ENCODE measurements at places on chromosomes 1 and 21.

GRCh38 chr1:234915924-234916675, 212.5 kb downstream of the TOMM20 start:
- no peak for DNase-seq

GRCh38 chr1:223077247-223077833, 65.7 kb downstream of the TLR5 start:
- no peak for DNase-seq

- DNase-seq = no peak
Measured at GRCh38 chr1:192522673-192523072, 52.9 kb upstream of the RGS1 start.

GRCh38 chr1:170807432-170807831, 127.9 kb upstream of the MROH9 start:
- DNase-seq = no peak

DNA sequence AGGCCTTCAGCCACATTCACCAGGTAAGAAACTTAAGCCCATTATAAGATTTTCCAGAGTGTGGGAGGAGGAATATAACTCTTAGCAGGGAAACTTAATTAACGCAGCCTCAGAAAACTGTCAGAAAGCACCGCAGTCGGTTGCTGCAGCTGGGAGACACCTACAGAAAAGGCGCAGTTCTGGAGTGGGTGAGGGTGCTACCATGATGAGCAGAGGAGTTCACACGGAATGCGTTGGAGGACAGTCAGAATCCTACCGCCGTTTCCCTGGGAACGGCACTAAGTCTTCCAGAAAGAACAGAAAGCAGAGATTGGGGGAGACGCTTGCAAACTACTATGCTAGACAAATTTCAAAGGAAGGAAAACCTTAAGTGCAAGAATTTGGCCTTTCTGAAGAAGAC, 6.4 kb downstream of the ACTN2 start:
- DNase-seq = peak; percentile 28

GRCh38 chr1:246199086-246199645, 307.9 kb downstream of the SMYD3 start:
- no peak for DNase-seq

DNA sequence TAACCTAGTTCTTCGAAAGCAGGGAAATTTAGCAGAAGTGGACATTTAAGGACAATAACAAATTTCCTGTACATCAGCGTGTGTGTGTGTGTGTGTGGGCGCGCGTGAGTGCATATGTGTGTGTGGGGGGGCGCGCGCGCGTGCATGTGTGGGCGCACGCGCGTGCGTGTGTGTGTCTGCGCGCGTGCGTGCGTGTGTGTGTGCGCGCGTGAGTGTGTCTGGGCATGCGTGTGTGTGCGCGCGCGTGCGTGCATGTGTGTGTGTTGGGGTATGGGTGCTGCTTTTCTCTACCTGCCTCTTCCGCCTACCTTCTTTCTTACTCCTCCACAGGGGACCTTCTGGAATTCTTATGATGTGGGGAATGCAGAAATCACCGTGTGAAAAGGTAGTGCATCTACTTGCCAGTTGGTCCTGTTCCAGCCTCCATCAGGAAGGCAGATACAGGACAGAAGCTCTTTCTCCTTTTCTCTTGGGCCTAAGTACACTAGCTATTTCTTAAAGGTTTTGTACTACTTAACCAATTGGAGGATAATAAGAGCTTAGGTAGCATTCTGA, 165.4 kb upstream of the KCNK2 start:
- DNase-seq = no peak

DNA sequence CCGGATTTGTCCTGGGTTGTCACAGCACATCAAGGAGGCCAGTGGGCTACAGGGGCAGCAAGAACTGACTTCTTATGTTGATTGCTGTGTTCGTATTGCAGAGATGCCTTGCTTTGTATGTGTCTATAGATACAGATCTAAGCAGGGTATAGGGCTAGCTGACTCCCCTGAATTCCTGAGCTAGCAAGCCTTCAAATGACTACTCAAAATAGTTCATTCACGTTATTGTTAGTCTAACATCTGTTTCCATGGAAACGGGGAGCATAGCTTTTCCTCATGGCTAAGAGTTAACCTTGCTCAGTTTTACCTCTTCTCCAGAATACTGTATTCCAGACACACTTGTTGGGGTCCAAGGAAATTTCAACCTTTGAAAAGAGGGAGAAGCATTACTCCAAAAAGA, 24.1 kb downstream of the TRIM45 start:
- no peak for DNase-seq

GRCh38 chr1:40877698-40878097, 15.5 kb upstream of the CITED4 start:
- DNase-seq = no peak

GRCh38 chr1:119632103-119632490, 16.0 kb downstream of the ZNF697 start:
- no peak for DNase-seq

DNA sequence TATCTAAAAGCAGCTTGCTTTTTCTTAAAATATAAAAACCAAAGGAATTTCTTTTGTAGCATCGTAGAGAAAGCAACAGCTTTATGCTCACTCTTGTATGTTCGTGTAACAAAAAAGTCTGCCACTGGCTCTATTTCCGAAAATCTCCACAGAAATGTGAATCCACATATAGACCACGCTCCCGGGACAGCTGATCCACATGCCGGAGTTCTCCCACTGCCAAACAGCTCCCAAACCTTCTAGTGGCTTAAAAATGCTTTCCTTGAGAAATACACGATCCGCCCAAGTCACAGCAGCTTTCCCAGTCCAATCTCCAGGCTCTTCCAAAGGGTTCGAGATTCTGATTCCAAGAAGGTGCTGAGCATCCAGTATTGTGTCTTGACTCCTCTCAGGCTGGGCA, 29.3 kb downstream of the PCSK9 start:
- DNase-seq = no peak

GRCh38 chr21:15549671-15550070, 180.1 kb upstream of the USP25 start:
- no peak for DNase-seq

GRCh38 chr1:72845381-72845780, 563.0 kb upstream of the NEGR1 start:
- DNase-seq = no peak

DNA sequence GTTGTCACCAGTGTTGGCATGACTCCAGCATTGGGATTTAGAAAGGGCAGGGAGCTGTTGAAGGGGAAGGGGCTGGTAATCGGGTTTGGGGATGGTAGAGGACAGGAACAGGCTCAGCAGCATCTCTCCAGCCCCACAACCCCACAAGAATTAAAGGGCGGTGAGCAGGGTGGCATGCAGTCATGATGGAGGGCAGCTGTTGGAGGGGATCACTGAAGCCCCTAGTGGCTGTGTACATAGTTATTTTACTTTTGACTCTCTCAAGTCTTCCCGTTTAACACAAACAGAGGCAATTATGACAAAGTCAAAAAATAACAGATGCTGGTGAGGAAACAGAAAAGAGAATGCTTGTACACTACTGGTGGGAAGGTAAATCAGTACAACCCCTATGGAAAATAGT, 213.8 kb downstream of the URB2 start:
- no peak for DNase-seq

DNA sequence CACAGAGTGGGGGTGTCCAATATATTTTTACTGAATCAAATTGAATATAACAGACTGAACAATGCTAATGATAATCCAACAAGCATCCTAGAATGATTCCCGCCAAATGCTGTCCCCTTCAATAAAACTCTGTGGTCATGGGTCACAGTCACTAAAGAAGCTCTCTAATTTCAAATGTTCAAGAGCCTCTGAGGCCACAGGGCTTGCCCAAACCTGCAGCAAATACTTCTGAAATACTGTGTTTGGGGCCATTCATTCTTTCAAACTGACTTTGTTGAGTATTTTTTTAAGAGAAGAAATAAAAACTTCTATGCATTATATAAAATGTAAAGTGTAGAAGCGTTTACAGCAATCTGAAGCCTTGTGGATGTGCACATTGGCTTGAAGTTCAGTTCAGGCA, 7.6 kb upstream of the BEND5 start:
- DNase-seq = no peak

- DNase-seq = no peak
Measured at GRCh38 chr1:116817582-116818064, 63.4 kb downstream of the CD2 start.

GRCh38 chr1:36699113-36699911, 216.6 kb upstream of the CSF3R start:
- no peak for DNase-seq

DNA sequence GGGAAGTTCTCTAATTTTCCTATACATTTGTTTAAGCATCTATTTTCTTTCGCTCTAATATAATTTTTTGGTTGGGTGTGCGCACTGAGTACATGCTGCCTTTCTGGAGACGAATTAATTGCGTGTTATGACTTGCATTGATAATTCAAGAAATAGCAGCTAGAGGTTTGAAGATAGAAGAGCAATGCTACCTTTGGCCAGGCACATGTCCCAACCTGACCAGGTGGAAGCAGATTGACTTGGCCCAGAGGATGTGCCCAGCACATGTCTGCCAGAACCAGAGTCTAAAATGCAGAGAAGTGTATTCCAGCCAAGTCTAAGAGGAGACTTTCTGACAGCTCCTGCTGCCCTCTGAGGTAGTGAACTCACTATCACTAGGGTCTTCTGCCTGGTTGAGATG, 114.3 kb downstream of the SLC35F3 start:
- no peak for DNase-seq

GRCh38 chr1:41498391-41498790, 13.9 kb upstream of the EDN2 start:
- DNase-seq = no peak

- DNase-seq = no peak
Measured at GRCh38 chr21:21295303-21295702, 297.1 kb downstream of the NCAM2 start.

GRCh38 chr1:88647249-88647645, 36.8 kb upstream of the PKN2 start:
- no peak for DNase-seq

DNA sequence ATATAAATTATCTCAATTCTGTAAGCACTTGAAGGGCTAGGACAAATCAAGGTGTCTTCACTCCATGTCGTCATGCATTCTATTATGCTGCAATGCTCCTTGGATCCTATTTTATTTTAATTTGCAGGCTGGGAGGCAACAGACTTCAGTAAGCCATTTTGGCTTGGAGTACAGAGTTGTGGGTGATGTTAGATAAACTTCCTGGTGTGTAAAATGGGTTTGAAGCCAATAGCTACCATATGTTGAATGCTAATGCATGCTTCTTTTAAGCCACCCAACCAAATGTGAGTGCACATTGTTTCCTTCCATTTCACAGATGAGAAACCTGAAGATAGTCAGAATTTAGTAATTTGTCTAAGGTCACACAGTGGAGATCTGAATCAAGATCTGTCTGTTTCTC, 482.8 kb downstream of the DISC1 start:
- no peak for DNase-seq

GRCh38 chr1:162633081-162633762, 958 bp downstream of the DDR2 start:
- no peak for DNase-seq

DNA sequence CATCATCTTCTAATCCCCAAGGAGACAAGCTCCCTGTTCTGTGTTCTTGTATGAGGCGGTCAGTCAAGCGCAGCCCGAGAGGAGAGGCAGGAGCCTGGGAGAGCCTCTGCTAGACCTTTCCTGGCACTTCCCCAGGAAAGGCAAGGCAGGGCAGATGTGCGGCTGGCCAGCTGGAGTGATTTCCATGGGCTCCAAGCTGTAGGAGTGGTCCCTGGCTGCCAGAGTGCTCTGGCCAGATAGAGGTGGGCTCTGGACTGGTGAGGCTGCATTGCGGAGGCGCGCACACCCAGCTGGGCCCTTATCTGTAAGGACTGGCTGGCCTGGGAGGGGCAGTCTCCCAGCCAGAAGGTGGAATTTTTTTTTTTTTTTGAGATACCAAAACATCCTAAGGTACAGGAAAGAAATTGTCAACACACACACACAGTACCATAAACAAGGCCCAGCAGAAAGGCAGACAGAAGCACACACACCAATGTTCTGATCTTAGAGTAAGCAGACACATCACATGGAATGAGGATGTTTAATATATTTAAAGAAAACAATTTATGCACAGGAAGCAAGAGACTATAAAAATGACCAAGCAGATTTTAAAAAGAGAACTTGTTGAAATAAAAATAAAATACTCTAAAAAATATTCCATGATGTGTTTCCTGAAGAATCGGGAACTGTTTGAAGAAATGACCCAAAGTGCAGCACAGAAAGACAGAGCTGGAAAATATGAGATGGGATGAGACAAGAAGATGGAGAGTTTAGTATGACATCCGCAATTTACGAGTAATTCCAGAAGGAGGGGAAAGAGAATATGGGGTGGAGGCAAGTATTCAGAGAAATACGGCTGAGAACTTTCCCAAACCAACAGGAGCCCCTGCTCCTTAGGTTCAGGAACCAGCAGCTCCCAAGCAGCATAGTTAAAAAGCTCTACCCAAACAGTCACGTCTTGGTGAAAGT, 13.4 kb downstream of the IBA57 start:
- DNase-seq = no peak

DNA sequence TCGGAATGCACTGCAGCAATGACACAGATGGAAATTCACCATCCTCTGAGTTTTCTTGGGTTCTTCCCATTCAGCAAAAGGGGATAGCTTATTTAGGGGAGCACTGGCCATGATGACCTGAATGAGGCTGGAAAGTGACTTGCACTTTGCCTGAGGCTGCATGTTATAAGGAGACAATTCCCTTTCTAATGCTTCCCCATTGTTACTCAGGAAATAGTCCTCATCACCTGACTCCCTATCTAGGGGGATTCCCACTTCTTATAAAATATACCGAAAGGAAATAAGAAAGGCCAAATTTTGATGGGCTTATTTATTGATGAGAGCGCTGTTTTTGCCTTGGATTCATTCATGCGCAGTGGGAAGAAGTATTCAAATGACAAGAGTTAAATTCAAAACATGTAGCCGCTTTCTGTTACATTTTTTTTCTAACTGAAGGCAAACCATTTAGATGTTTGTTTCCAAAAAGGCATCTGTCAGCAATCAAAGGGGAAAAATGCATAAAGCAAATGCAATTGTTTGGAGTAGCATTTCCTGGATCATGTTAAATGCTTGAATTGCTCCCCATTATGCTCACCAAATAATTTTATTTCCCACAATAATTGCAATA, 220.3 kb upstream of the NFIA start:
- DNase-seq = no peak

DNA sequence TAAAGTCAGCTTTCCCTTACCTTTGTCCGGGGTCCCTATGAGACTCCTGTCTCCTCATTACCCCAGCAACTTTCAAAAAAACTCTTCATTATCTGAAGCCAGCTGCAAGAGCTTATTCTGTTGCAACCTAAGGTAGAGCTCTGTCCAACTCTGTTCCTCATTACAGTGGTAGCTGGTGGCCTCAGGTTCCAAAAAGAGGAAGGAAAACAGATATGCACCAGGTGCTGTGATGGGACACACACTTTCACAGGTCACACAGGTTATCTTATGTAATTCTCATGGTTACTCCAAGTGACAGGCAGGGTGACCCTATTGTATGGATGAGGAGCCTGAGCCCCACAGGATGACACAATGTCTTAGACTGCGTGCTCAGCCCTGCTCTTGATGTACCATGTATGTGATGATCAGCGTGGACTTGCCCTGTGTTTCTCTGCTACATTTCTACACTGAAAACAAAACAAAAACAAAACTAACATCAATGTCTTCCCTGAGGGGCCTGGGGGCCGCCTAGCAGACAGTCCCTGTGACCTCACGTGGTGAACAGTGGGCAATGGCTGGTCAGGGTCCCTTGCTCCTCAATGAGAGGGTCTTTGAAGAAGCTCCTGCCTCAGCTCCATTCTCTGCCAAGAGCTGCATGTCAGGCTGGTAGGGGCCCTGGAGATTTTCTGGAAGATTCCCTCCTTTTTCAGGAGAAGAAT, 9.7 kb upstream of the TENT5C start:
- DNase-seq = no peak

Data from amygdala (tissue), 56 donors.